ENCODE measurements at places on chromosomes 16 and 17. TPM values are rescaled to one million over a fixed set of nuclear protein-coding genes. Genes with fewer than 3 reads are reported as not detected.

CIBAR2 gene
- total RNA-seq, result 0.57 TPM

- H3K4me3 ChIP-seq, result peak overlapping the region; percentile 99
- no peaks in the 10 kb centered on the region for H3K36me3 ChIP-seq
- peak overlapping the region; percentile 100 for H3K27ac ChIP-seq
- no peaks in the 10 kb centered on the region for H3K27me3 ChIP-seq
- peak; percentile 79 for DNase-seq
- peaks cover 8% of the 10 kb centered on the region for H3K4me1 ChIP-seq
These were observed 393 bp downstream of the ANKRD11 start for GRCh38 chr16:89489898-89490438.

GRCh38 chr17:72182371-72182873 lies 61.6 kb downstream of the SOX9 start:
- H3K36me3 ChIP-seq, result no peaks in the 10 kb centered on the region
- no peak overlapping the region for H3K27ac ChIP-seq
- no peaks in the 10 kb centered on the region for H3K27me3 ChIP-seq
- no peak for DNase-seq
- no peaks in the 10 kb centered on the region for H3K4me1 ChIP-seq
- H3K4me3 ChIP-seq, result no peak overlapping the region

GRCh38 chr16:71564335-71564967 lies 12.4 kb downstream of the TAT start:
- no peaks in the 10 kb centered on the region for H3K36me3 ChIP-seq
- DNase-seq, result peak; percentile 97
- no peaks in the 10 kb centered on the region for H3K27me3 ChIP-seq
- no peaks in the 10 kb centered on the region for H3K4me1 ChIP-seq
- H3K27ac ChIP-seq, result no peak overlapping the region
- H3K4me3 ChIP-seq, result peak overlapping the region; percentile 62

- no peak overlapping the region for H3K27ac ChIP-seq
- no peaks in the 10 kb centered on the region for H3K4me1 ChIP-seq
- H3K36me3 ChIP-seq, result no peaks in the 10 kb centered on the region
- no peak overlapping the region for H3K4me3 ChIP-seq
These were observed 688.9 kb upstream of the KIF2B start for GRCh38 chr17:53133876-53134275.

All from aorta (tissue), 5 donors.